Activated T-helper 1 cell treated with anti-CD3 and anti-CD28 coated beads, Interleukin-2, amount 50 U/mL, for 16 hours (primary cell): ENCODE measurements at places on chromosomes 4 and X.
A peak's percentile ranks its signal among the peaks of the same experiment; 100 is the strongest.

DNA sequence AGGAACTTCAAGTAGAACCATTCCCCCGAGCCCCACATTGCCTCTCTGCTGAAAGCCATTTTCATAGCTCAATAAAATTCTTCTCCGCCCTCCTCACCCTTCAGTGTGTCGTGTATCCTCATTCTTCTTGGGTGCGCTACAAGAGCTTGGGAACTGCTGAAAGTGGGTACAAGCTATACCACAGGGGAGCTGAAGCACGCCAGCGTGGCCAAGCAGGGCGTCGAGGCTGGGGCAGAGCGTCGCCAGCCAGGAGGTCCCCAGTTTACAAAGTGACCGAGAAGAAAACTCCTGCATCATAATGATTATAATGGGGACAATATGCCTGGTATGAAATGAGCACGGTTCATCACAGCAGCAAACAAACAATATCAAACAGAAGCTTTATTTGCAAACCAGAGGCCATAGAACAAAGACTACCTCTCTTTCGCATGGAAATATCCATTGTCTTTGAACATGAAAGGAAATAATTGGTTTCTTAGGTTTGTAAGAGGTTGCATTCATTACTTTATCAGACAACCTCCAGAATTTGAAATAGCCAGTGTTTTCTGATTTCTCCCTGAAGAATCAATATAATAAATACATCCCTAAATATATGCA is 34.3 kb downstream of the RELL1 start:
- DNase-seq = no peak

GRCh38 chr4:121952290-121952689 is 430 bp upstream of the TRPC3 start:
- DNase-seq = no peak

GRCh38 chr4:133095591-133095990 is 53.5 kb upstream of the PCDH10 start:
- DNase-seq = no peak

GRCh38 chrX:131812847-131813825 is 210.0 kb upstream of the STK26 start:
- peak; percentile 75 for DNase-seq

DNA sequence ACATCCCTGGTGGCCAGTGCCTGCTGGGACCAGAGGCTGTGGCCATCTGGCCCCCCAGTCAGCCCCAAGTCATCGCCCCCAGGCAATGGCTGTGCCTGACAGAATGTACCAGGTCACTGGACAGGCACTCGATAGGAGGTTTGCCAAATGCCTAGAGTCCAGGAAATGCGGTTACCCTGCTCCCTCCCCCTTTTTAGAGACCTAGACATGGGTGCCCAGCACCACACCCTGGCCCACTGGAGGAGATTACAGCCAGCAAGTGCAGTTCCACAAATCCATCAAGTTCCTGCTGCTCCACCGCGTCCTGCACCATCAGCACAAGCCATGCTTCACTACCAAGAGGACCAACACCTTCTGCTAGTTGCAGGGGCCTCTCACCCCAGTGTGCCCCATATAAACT is 16.2 kb upstream of the ZFX start:
- no peak for DNase-seq

DNA sequence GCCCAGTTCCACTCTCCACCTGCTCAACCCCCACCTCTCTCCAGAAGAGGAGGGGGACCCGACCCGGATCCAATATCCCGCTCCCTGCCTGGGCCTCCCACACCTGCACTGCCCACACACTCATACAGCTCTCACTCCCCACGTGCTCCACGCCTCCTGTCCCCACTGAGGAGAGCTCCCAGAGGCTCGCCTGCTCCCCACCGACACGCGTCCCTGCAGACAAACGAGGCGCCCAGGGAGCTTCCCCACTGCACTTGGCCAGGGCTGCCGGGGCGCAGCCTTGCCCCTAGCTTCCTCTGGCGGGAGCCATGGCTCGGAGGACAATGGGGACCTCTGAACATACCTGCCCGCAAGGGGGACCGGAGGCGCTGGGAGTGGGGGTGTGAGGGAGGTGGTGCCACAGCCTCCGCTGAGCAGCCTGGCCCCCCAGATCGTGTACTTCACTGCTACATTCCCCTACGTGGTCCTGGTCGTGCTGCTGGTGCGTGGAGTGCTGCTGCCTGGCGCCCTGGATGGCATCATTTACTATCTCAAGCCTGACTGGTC is 5.0 kb downstream of the SLC6A8 start:
- no peak for DNase-seq

- no peak for DNase-seq
These were observed 7.4 kb upstream of the UTP3 start for GRCh38 chr4:70680934-70681333.
